ENCODE measurements at places on chromosomes 7 and 10.

DNA sequence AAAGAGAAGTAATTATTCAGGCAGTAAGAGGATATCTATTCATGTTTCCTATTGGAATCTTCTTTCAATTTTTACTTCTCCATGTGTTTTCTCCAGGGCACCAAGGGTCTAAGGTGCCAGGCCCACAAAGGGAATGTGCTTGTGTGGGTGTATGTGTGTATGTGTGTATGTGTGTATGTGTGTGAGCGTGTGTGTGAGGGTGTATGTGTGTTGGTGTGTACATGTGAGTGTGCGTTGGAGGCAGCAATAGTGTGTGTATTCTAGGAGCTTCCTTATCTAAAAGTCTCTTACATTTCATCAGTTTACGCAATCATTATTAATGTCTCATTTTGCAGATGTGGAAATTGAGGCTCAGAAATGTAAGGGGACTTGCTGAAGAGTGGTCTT lies 28.3 kb downstream of the RAMP3 start:
- peak; percentile 28 for DNase-seq
- H3K4me3 ChIP-seq = no peak overlapping the region
- H3K36me3 ChIP-seq = no peaks in the 10 kb centered on the region
- H3K27ac ChIP-seq = no peak overlapping the region

- no peaks in the 10 kb centered on the region for H3K36me3 ChIP-seq
- no peak for DNase-seq
- H3K27me3 ChIP-seq = no peaks in the 10 kb centered on the region
- H3K4me3 ChIP-seq = no peak overlapping the region
These were observed 30.0 kb downstream of the DGKI start for GRCh38 chr7:137816696-137817320.

DNA sequence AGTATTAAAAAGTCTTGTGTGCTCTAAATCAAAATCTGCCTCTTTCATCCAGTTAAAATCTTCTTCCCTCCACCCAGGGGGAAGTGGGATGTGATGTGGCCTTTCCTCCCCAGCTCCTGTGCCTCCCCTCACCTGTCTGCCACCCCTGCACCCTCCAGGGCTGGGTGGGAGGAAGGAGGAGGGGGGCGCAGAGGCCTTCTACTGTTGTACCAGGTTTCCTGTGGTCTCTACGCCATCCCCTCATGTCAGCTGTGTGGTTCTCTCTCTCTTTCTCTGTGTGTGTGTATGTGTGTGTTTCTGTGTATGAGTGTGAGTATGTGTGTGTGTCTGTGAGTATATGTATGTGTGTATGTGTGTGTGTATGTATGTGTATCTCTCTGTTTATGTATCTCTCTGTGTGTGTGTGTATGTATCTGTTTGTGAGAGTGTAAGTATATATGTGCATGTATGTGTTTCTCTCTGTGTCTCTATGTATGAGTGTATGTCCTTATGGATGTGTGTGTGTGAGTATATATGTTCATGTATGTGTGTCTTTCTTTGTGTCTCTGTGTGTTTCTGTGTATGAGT lies 45.5 kb upstream of the C10orf71 start:
- no peak overlapping the region for H3K27ac ChIP-seq
- H3K4me3 ChIP-seq = no peak overlapping the region
- no peaks in the 10 kb centered on the region for H3K36me3 ChIP-seq
- DNase-seq = no peak
- no peaks in the 10 kb centered on the region for H3K4me1 ChIP-seq

GRCh38 chr10:74244097-74244685 lies 93.2 kb downstream of the ADK start:
- H3K27ac ChIP-seq = no peak overlapping the region
- H3K4me3 ChIP-seq = no peak overlapping the region
- H3K27me3 ChIP-seq = no peaks in the 10 kb centered on the region
- no peaks in the 10 kb centered on the region for H3K4me1 ChIP-seq

DNA sequence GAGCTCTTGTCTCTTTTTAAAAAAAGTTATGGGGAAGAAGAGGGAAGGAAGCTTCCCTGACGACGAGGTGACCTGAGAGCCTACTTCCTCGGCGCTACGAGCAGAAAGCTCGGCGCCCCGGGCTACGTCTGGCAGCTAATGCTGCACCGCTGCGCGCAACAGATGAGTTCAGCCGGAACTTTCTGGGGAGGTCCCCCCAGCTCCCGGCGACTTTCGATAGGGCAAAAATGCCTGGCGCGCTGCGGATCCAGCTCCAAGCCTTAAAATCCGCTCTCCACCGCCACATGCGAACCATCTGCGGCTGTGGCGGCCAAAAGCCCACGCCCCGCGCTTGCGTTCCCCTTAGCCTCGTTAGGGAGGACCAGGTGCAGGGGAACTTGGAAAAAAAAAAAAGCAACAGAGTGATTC lies 621 bp downstream of the P4HA1 start:
- H3K36me3 ChIP-seq = no peaks in the 10 kb centered on the region
- H3K4me3 ChIP-seq = peak overlapping the region; percentile 87
- peaks cover 15% of the 10 kb centered on the region for H3K4me1 ChIP-seq
- no peaks in the 10 kb centered on the region for H3K27me3 ChIP-seq
- DNase-seq = no peak

DNA sequence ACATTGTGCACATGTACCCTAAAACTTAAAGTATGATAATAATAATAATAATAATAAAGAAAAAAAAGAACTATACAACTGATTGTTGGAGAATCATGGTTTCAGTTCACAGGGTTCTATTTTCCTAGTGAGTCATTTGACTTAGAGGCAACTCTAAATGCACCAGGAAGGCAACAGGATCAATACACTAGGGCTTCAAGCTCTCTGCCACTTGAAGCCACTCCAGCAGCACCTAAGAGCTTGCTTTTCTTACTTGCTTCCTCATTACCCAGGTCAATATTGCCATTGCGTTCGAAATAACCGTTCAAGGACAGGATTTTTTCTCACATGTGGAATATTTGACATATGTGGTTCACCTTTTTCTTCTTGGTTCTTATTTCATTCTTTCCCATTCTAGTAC lies 189.7 kb downstream of the GRM3 start:
- DNase-seq = no peak
- H3K4me1 ChIP-seq = no peaks in the 10 kb centered on the region
- no peaks in the 10 kb centered on the region for H3K27me3 ChIP-seq
- no peaks in the 10 kb centered on the region for H3K36me3 ChIP-seq

DNA sequence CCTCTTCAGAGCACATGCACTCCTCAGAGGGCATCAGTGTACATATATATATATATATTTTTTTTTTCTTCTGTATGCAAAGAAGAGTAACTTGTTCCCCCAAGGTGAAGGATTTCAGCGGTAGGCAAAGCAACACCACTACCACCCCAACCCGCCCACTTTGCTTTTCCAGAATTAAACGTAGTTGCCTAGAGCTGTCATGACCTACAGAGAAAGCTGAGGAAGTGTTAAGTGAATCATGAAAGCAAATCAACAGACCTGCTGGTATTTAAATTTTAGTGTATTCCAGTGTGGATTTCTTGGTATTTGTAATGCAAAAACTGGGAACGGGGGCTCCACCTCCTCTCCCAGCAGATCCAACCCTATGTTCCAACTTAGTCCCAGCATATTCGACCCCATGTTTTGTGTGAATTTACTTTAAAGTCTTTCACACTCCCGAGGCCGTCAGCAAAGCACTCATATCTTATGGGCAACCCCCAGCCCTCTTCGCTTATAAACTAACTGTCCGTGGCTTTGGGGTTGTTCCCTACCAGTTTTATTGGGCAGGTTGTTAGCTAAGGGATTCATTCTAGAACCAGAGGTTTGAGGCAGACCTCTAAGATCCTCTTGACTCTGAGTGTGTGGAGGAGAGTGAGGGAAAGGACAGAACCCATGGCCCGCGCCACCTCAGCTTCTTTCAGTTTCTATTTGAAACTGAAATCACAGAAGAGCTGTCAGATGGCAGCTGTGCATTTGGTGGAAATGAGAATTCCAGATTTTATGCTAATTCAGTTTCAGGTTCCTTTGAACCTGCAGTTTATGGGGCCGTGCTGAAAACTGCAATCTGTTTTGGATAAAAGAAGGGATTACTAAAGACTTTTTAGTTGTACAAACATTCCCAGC lies 450.2 kb upstream of the GALNT17 start:
- no peaks in the 10 kb centered on the region for H3K4me1 ChIP-seq
- H3K27ac ChIP-seq = no peak overlapping the region
- no peak overlapping the region for H3K4me3 ChIP-seq
- DNase-seq = no peak
- no peaks in the 10 kb centered on the region for H3K27me3 ChIP-seq
- H3K36me3 ChIP-seq = no peaks in the 10 kb centered on the region

DNA sequence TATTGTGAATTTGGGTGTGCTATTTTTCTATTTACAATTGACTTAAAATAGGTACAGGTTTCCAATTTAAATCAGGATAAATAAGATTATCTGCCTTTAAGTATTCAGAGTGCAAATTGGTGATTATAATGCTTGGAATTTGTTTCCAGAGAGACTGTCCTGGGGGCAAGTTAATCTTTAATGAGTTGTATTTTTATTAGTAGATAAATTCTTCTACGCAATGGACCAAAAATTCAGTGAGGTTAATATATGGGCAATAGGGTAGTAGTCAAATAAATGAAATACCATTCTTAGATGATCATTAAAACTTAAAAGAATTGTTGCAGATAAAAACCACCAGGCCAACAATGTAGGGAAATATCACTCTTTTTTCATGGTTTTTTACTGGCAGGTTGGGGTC lies 3.4 kb downstream of the BICC1 start:
- no peak for DNase-seq
- H3K4me3 ChIP-seq = no peak overlapping the region
- H3K27me3 ChIP-seq = no peaks in the 10 kb centered on the region
- no peak overlapping the region for H3K27ac ChIP-seq

DNA sequence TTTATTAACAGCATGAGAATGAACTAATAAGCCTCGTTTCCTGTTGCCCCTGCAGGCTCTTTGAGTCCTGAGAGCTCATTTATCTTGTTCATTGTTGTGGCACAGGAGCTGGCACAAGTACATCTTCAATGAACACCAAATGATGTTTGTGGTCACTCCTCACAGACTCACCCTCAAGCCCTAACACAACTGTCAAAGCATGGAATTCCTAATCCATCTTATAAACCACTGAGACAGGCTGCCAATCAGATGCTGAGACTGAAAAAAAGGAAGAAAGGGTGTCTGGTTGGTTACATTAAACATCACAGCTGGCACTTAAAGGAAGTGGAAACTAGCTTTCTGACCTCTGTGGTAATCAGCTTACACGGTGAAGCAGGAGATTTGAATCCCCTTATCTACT lies 7.7 kb upstream of the CCDC172 start:
- H3K27me3 ChIP-seq = no peaks in the 10 kb centered on the region
- no peaks in the 10 kb centered on the region for H3K4me1 ChIP-seq
- H3K4me3 ChIP-seq = no peak overlapping the region
- H3K27ac ChIP-seq = no peak overlapping the region
- no peak for DNase-seq

- no peak overlapping the region for H3K27ac ChIP-seq
- H3K36me3 ChIP-seq = no peaks in the 10 kb centered on the region
- no peaks in the 10 kb centered on the region for H3K27me3 ChIP-seq
- no peak overlapping the region for H3K4me3 ChIP-seq
- DNase-seq = no peak
- no peaks in the 10 kb centered on the region for H3K4me1 ChIP-seq
These were observed 35.2 kb downstream of the LSMEM1 start for GRCh38 chr7:112515989-112516388.

- H3K36me3 ChIP-seq = no peaks in the 10 kb centered on the region
- H3K27me3 ChIP-seq = no peaks in the 10 kb centered on the region
- no peak for DNase-seq
- peak overlapping the region; percentile 68 for H3K4me3 ChIP-seq
These were observed 85.3 kb downstream of the ZNF33B start for GRCh38 chr10:42553064-42553407.

GRCh38 chr7:141356161-141356560 lies 195.0 kb upstream of the AGK start:
- H3K4me1 ChIP-seq = no peaks in the 10 kb centered on the region
- H3K27ac ChIP-seq = no peak overlapping the region
- no peaks in the 10 kb centered on the region for H3K36me3 ChIP-seq
- DNase-seq = no peak

GRCh38 chr7:106166651-106167342 lies 54.7 kb upstream of the SYPL1 start:
- H3K27me3 ChIP-seq = no peaks in the 10 kb centered on the region
- no peaks in the 10 kb centered on the region for H3K36me3 ChIP-seq
- no peak overlapping the region for H3K27ac ChIP-seq
- peak; percentile 74 for DNase-seq
- no peak overlapping the region for H3K4me3 ChIP-seq
- peaks cover 6% of the 10 kb centered on the region for H3K4me1 ChIP-seq

- no peaks in the 10 kb centered on the region for H3K36me3 ChIP-seq
- H3K27me3 ChIP-seq = no peaks in the 10 kb centered on the region
- peak overlapping the region; percentile 69 for H3K27ac ChIP-seq
- H3K4me1 ChIP-seq = peaks cover 30% of the 10 kb centered on the region
These were observed 165.0 kb downstream of the SLIT1 start for GRCh38 chr10:97020452-97021400.

- no peaks in the 10 kb centered on the region for H3K27me3 ChIP-seq
- no peak for DNase-seq
- no peaks in the 10 kb centered on the region for H3K4me1 ChIP-seq
- no peak overlapping the region for H3K4me3 ChIP-seq
These were observed 618.5 kb downstream of the CCSER2 start for GRCh38 chr10:84946904-84947303.

DNA sequence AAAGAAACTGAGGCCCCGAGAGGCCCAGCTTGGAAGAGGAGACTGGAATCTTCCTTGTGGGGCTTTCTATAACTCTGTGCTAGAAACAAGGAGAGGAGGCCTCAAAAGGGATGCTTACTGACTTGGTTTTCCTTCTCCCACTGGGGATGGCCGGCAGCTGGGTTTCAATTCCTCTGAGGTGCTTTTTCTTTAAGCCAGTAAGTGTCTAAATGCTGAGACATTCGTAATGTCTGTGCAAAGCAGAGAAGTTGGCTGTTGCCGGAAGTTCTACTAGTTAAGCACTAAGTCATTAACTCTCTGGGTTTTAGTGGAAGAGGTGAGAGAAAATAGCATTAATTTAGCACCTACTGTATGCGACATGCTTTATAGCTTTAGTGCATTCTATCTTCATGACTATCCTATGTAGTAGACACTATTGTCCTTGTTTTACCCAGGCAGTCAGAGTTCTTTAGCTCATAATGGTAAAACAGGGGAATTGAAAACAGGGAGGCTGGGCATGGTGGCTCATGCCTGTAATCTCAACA lies 135.2 kb downstream of the RGS10 start:
- H3K27me3 ChIP-seq = no peaks in the 10 kb centered on the region
- H3K36me3 ChIP-seq = no peaks in the 10 kb centered on the region
- no peak overlapping the region for H3K27ac ChIP-seq

GRCh38 chr7:152894295-152895170 lies 135.0 kb downstream of the ACTR3B start:
- H3K4me1 ChIP-seq = no peaks in the 10 kb centered on the region
- DNase-seq = no peak
- H3K27ac ChIP-seq = no peak overlapping the region
- no peaks in the 10 kb centered on the region for H3K36me3 ChIP-seq
- no peaks in the 10 kb centered on the region for H3K27me3 ChIP-seq

- no peaks in the 10 kb centered on the region for H3K27me3 ChIP-seq
- no peaks in the 10 kb centered on the region for H3K4me1 ChIP-seq
- no peak overlapping the region for H3K4me3 ChIP-seq
- H3K36me3 ChIP-seq = no peaks in the 10 kb centered on the region
These were observed 6.3 kb upstream of the IL2RA start for GRCh38 chr10:6068422-6068821.

GRCh38 chr10:59829024-59829423 lies 75.8 kb upstream of the MRLN start:
- H3K27ac ChIP-seq = peak overlapping the region; percentile 24
- no peaks in the 10 kb centered on the region for H3K27me3 ChIP-seq
- no peaks in the 10 kb centered on the region for H3K36me3 ChIP-seq
- no peak overlapping the region for H3K4me3 ChIP-seq
